ENCODE measurements at places on chromosomes 12 and 14. TPM values are rescaled to one million over a fixed set of nuclear protein-coding genes. Genes with fewer than 3 reads are reported as not detected.

- no peak for DNase-seq
These were observed 5.0 kb downstream of the CMKLR1 start for GRCh38 chr12:108333898-108334699.

The P2RX2 gene
- 0.19 TPM for total RNA-seq

GRCh38 chr14:29821661-29822429 is 105.8 kb downstream of the PRKD1 start:
- DNase-seq: no peak

The CYP46A1 gene
- 0.82 TPM for total RNA-seq

The INSM2 gene
- not detected for total RNA-seq

The IGF1 gene
- total RNA-seq: 7.2 TPM

The SIX1 gene
- 0.16 TPM for total RNA-seq

GRCh38 chr14:100857233-100857922 is 31.5 kb downstream of the MEG3 start:
- DNase-seq: peak; percentile 35

DNA sequence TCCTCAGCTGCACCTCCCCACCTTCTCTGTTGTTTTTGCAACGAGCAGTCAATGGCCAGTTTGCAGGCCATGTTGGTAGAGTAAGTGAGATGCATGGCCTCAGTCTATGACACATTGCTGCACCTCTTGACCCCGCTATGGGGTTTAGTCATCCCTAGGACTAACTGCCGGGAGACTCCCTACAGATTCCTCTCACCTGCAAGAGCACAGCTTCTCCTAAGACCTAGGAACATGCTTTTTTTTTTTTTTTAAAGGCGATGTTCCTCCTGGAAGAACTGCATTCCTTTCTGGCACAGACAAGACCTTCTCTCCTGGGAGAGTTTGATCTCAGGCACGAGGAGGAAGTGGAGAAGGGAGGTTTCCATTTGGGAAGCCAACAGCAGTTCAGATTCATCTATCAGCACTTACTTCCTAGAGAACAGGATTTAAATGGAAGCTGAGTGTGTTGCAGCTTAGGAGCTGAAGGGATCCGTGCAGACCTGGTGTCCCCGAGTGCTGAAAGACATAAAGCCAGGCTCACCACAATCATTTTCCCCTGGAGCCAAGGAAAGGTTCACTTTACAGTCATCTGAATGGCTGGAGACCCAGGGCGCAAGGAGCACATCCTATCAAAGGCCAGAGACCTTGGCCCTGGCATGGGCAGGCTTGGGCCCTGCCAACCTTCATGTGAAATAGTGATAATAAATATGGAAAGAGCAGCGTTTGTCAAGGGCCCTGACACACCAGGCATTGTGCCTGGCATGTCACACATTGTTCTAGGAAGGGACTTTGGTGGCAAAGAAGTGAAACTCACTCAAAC is 104.1 kb downstream of the LGMN start:
- DNase-seq: no peak

DNA sequence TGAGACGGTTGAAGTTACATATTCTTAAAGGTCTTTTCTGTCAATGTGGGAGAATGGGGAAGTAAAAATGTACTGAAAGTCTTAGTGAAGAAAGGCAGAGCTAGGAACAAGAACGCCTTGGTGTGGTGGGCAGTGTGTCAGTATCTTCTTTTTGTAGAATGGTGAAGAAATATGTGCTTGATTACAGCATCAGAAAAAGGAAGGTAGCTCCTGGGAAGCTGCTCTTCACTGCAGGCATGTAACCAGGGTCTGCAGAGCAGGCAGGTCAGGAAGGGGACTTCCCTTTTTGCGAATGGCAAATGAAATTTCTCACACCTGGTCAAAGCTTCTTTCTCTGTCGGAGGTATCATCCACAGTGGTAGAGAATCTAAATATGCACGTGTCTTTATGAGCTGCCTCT is 226.2 kb downstream of the ADAMTS20 start:
- DNase-seq: no peak

GRCh38 chr14:79201564-79202207 is 1009.6 kb downstream of the DIO2 start:
- no peak for DNase-seq

- DNase-seq: no peak
These were observed 1.1 kb downstream of the BRI3BP start for GRCh38 chr12:124994437-124994975.

DNA sequence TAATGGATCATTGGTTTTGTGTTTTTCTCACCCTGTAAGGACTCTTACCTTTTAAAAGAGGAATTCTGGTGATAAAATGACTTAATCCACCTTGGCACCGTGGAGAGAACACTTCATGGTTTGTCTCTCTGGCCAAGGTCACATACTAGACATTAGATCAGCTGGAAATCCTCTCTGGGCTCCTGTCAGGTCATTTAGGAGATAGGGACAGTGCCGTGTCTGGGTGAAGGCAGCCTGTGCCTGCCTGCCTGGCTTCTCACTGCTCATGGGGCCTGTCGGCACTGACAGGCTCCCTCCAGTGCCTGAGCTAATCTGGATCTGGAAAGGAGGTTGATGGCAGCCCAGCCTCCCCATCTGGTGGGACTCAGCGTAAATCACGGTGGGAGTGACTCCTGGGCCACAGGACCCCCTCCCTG is 5.7 kb downstream of the CRADD start:
- DNase-seq: peak; percentile 25

DNA sequence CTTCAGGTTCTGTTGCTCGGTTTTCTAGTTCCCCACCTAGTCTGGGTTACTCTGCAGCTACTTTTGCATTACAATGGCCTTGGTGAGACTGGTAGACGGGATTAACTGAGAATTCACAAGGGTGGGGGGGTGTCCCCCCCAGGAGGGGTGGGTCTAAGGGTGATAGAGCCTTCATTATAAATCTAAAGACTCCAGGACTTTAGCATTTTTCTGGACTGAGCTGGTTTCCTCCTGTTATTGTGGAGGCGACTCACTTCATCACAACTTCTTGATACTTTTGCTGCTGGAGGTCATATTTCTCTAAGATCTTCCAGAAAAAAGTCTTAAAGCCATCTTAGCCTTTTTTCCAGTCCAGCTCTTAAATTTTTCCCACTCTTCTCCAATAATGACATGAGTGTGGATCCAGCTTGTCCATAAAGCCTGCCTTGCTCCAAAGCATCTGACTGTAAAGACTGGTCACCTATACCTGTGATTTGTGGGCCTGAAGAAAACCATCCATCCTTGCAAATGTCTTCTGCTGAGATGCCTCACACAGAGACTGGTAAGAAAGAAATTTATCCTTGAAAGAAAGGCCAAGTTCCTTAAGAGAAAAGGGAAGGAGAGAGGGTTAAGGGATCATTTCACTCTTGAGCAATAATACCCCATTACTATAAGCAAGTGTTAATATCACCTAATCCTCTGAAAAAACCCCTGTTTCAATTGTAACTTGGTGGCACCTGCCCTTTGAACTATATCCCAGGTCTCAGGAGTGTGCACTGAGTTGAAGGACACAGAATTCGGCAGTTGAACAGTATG is 19.7 kb upstream of the SLC2A14 start:
- no peak for DNase-seq

The PLEKHH1 gene
- 26.2 TPM for total RNA-seq

GRCh38 chr14:89458713-89459420 is 41.8 kb upstream of the FOXN3 start:
- DNase-seq: no peak

GRCh38 chr14:58243790-58244555 is 670 bp upstream of the PSMA3 start:
- DNase-seq: no peak

The CISTR gene
- total RNA-seq: not detected

The RAB15 gene
- 18.3 TPM for total RNA-seq

DNA sequence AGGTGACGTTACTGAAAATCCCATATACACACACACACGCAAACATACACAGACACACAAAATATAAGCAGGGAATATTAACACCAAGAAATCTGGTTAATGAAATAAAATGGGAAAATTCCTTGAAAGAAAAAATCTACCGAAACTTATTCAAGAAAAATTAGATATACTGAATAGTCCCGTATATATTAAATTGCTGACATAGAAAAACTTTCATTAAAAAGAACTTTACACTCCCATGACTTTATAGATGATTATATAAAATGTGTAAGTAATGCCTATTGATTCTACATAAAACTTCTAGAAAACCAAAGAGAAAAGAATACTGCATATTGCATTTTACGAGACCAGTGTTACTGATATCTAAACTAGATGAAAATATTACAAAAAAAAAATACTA is 803.2 kb downstream of the SLC16A7 start:
- DNase-seq: no peak

DNA sequence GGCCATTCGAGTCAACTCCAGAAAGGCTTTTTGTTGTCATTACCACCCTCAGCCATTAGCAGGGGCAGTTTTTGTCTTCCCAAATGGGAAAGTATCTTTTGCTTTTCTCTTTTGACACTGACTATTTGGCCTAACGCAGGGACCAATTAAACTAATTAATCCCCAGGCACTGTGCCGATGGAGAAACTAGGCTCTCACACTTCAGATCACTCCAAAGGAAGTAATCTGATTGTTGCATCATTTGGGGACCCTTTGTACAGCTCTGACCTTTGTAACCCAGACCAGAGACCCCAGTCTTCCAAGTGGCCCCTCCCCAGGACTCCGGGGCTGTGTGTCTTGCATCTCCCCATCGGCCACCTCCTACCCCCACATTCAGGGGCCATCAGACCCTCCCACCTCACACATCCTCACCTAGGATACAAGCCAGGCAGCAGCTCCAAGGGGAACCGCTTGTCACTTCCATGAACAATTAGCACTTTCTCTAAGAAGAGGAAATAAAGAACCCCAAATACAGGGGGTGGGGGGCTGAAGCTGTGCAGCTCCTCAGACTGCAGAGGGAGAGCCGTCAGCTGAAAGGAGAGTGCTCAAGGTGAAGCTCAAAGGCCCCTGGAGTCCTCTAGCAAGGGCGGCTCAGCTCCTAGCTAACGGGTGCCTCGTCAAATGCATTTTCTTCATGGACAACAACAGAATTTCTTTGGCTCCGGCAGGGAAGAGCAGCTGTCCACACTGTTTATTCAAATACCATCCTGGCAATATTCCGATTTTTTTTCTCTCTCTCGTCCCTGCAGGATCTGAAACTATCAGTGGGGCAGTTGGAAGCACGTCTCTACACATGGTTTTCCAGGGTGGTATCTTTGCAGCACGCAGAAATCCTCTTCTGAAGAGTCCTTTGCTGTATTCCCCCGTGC is 64.3 kb upstream of the DIO3 start:
- DNase-seq: no peak

GRCh38 chr14:19918553-19919264 is 1.7 kb upstream of the OR4K5 start:
- no peak for DNase-seq

DNA sequence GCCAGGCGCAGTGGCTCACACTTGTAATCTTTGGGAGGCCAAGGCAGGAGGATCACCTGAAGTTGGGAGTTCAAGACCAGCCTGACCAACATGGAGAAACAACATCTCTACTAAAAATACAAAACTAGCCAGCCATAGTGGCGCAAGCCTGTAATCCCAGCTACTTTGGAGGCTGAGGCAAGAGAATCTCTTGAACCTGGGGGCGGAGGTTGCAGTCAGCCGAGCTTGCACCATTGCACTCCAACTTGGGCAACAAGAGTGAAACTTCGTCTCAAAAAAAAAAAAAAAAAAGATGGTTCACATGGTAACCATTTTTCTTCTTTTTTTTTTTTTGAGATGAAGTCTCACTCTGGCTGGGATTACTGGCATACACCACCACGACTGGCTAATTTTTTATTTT is 35.3 kb downstream of the SLC2A14 start:
- no peak for DNase-seq

The KRT83 gene
- total RNA-seq: not detected

GRCh38 chr14:58650857-58651256 is 13.1 kb downstream of the DACT1 start:
- DNase-seq: no peak

The CAPRIN2 gene
- total RNA-seq: 21.5 TPM

The PA2G4 gene
- total RNA-seq: 76.8 TPM

The KLRC1 gene
- 1.4 TPM for total RNA-seq

GRCh38 chr14:106511006-106511799 is 984.8 kb downstream of the TMEM121 start:
- peak; percentile 10 for DNase-seq

The DNAH10 gene
- total RNA-seq: 0.28 TPM

The LRCOL1 gene
- 1.8 TPM for total RNA-seq

The USP44 gene
- 2.8 TPM for total RNA-seq

DNA sequence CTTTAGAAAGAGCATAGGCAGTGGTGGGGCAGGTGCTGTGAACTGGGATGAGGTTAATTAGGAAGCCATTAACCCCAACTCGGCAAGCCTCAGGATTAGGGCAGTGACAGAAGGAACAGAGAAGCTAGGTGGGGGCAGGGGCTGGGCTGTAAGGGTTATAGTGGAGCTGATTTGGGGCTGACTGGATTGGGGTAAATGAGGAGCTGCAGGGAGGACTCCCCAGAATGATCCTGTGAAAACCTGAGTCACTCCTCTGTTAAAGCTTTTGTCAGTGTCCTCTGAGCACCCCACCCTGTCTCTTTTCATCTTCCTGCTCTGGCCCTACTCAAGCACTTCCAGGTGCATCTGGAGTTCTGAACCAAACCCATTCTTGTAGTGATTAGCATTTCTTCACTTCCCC is 4.4 kb downstream of the KLC1 start:
- no peak for DNase-seq

The GPR162 gene
- 5.0 TPM for total RNA-seq

The PTCSC3 gene
- not detected for total RNA-seq

The SPRYD4 gene
- 4.0 TPM for total RNA-seq

DNA sequence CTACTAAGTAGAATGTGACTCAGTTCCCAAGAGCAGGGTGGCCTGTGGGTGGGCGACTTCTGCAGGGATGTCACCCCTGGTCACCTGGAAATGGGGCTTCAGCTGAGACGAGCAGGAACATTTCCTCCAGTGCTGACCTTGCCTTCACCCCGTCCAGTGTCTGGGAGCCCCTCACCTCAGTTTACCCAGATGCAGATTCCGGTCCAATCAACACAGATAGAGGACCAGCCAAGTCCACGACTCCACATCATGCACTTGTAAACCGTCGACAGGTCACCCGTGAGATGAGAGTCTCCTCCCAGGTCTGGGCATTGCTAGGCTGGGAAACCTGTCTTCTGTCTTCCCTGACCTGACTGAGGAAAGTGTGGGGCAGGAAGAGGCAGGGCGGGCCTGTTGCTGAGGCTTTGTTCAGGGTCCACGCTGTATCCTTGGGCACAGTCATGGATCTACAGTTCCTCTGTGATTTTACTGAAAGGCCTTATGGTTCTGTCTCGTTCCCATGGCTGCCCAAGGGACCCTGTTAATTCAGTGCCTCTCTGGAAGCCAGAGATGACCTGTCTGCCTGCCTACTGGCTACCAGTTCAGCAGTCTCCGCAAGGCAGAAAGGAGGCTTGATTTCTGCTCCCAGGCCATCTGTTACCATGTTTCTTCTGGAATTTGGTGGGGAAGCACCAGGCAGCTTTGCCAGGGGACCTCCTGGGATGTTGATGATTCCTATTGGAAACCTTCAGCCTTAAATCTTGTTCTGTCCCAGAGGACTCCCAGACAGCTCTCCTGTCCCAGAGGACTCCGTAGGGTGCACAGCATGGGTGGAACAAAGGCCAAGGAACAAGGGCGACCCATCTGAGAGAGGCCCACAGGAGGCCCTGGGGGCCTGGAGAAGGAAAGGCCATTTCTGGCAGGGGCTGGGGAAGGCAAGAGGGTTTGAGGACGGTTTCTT is 288.5 kb upstream of the RTL1 start:
- DNase-seq: peak; percentile 22

The NPAS3 gene
- total RNA-seq: 5.0 TPM
